Frontal cortex (tissue), 4 donors: ENCODE measurements at places on chromosomes 3 and 15. TPM values are rescaled to one million over a fixed set of nuclear protein-coding genes. Genes with fewer than 3 reads are reported as not detected.
A peak's percentile ranks its signal among the peaks of the same experiment; 100 is the strongest.

DNA sequence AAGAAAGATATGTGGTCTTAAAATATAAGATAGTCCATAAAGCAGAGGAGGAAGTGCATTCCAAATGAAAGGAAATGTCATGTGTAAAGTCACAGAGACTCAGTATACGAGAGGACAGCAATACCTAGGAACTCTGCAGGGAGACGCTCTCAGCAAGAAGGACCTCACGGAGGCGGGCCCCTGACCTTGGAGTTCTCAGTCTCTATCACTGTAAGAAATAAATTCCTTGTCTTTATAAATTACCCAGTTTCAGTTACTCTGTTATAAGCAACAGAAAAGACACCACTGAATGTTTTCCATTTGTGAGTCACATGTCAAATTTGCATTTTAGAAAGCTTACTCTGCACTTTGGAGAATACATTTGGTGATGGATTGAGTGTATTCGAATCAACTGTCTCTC lies 140.6 kb downstream of the GBE1 start:
- DNase-seq = no peak

GRCh38 chr3:14452740-14453710 lies 50.6 kb downstream of the SLC6A6 start:
- peak; percentile 71 for DNase-seq

DNA sequence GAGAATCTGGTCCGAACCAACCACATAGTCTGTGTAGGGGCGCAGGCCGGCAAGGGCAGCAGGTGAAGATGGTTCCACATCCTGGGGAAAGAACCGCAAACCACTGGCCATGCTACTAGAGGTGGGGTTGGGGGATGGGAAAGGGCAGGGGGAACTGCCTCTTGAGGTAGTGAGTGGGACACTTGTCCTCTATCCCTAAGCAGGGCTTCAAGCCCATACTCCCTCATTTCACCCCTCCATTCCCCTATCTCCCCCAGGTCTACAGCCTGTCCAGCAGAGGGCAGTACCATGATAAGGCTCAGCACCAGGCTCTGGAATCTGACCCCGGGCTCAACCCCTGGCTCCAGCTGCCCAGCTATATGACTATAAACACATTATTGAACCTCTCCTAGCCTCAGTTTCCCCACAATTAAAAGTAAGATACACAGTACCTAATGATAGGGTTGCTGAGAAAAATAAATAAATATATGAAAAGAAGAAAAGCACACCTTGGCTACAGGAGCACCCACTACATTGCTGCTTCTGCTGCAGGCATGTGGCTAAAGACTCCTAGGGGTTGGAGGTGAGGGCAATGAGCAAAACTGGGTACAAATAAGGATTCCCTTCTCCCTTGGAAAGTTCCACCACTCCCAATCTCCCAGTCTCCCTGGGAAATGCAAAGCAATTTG lies 6.3 kb downstream of the GORASP1 start:
- no peak for DNase-seq

- DNase-seq = no peak
Measured at GRCh38 chr3:183807881-183808280, 17.5 kb downstream of the MAP6D1 start.

ZNF662 gene
- 16.7 TPM for total RNA-seq

PTH1R gene
- total RNA-seq = 2.0 TPM

DNA sequence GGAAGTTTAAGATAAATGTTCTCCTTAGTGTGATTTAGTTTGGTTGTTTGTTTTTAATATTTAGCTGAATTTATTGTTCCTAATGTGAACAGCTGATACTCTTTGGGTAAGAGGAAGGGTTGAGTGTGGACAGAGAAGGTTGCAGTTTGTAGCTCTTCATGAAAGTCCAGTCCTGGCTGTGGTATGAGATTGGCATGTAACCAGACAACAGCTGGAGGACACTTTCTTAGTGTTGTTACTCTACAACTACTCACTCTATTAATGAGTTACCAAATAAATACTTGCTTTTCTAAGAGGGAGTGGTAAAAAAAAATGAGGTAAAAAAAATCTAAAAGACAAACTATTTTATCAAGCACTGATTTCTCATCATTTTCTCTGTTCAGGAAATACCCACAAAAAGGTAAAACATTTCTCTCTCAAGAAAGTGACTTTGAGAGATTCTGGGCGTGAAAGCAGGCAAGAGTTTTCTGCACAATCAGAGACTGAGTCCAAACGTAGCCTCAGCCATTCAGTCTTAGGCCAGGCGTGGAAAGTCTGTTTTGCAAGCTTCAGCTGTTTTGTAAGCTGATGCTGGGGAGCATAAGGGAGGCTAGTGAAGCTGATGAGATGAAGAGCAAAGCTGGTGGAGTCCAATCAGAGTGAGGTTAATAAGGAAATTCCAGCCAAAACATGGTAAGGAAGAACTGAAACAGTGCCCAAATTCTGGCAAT lies 138.5 kb upstream of the ARPP21 start:
- DNase-seq = no peak

GRCh38 chr3:100988080-100988479 lies 5.1 kb downstream of the ABI3BP start:
- DNase-seq = no peak

DNA sequence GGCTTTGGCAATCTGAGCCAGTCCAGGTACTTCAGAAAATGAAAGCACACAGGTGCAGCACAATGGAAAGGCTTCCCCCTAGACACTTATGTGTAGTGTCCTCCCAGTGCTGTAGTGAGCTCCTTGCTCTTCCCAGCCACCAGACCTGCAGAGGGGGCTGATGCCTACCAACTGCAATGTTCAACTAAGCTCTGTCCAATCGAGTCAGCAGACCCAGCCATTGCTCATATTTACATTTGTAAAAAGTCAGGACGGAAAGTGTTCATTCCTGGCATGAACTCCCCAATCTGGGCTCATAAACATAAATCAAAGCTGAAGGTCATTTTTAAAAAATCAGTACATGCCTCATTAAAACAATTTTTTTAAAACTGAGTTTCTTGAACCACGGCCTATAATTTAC lies 73.0 kb downstream of the FOXP1 start:
- DNase-seq = no peak

- DNase-seq = peak; percentile 71
Measured at GRCh38 chr15:78810362-78811123, 721 bp downstream of the ADAMTS7 start.

- no peak for DNase-seq
Measured at GRCh38 chr3:85864896-85865295, 906.1 kb downstream of the CADM2 start.

- DNase-seq = no peak
Measured at GRCh38 chr3:30512576-30512975, 93.8 kb upstream of the TGFBR2 start.

DNA sequence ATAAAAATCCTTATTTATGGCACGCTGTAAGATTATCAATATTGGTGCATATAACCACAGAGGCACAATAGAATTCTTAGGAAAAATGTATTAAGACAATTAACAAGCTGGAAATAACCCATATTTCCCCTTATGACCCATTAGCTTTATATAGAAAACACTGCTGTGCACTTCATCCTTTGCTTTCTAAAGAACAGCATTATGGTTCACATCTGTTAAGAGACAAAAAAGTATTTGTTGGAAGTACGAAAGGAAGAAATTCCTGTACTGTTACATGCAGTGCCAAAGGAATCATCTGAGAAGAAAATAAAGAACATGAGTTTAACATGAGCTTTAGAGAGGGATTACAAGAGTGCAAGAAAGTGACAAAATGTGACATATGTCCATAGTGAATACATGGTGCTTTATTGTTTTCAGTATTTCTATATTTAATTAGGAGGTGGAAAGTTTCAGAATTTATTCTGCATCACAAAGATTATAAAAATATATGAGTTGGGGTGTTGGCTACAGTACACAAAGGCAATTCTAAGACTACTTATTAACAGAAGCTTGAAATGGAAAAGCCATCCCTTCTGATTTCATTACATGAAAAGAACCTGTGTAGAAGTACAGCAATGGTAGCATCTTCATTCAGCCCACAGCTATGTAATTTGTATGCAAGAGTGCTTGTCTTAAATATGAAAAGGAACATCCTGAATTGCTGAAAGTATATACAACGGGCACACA lies 6.8 kb downstream of the UBE3A start:
- DNase-seq = no peak

- no peak for DNase-seq
Measured at GRCh38 chr3:115792206-115792955, 169.1 kb downstream of the GAP43 start.

DNA sequence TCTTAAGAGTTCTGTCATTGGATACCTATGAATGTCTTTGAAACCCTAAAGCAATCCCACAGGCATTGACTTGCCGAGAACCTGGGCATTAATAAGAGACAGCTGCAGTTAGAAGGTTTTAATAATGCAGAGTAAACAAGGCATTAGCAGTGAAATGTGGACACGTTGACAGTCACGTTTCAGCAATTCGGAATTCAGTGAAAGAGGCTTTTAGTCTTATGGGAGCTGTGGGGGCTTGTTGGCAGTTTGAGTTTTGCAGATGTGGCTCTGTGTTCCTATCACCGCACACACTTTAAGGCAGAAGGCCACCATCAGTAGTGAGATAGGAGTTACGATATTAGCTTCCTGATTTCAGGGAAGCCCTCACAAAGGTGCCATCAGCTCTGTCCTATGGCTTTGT lies 145.2 kb upstream of the NUDT16 start:
- no peak for DNase-seq

DNA sequence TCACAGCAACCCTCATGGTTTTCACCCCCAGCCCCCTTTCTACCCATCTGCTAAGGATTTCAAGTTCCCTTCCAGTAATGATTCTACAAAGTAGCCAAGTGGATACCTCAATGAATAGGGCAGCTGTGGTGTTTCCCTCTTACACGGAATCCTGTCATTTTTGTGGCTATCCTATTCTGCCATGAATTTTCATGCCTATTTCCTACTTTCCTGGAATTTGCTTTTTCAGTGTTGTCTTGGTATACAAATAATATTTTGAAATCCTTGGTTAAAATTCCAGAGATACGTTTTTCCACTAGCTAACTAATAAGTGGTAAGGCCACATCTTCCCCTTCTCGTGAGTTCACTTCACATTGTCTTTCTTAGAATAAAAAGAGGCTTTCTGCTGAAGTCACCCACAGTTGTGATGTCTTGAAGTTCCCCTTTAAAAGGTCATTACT lies 7.5 kb downstream of the ADPRH start:
- no peak for DNase-seq

DNA sequence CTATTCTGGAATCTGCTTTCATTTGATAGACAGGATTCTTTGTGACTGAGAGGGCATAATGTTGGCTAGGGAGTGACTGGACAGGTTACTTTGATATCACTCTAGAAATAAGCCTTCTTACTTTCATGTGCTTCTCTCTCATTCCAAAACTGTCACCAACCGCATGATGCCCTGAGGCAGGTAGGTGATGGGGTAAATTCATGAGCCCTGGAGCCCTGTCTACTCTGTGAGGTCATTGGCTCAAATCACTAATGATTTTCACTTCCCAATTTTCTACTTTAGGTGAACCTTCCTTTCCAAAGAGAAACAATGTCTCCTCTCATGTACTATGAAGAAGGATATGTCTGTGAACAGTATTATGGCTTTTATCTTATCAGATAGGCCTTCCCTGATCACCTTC lies 596.7 kb downstream of the TUSC7 start:
- no peak for DNase-seq

DNA sequence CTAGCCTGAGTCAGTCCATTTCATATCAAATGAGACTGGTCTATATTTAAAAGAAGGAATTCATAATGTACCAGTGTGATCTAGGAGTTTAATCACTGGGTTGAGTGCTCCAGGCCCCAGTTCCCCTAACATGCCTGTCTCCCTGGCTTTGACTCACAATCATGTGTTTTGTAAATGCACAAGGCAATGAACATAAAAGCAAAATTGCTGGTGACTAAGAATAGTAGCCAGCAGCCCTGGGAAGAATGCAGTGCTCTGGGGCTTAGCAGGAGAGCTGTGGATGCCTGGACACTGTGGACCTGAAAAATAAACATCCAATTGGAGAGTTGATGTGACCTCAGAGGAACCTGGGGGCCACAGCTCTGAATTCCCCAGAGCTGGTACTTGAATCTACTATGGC lies 50.3 kb downstream of the SYNPR start:
- no peak for DNase-seq

RNF7 gene
- 39.9 TPM for total RNA-seq

C3orf85 gene
- not detected for total RNA-seq

DNA sequence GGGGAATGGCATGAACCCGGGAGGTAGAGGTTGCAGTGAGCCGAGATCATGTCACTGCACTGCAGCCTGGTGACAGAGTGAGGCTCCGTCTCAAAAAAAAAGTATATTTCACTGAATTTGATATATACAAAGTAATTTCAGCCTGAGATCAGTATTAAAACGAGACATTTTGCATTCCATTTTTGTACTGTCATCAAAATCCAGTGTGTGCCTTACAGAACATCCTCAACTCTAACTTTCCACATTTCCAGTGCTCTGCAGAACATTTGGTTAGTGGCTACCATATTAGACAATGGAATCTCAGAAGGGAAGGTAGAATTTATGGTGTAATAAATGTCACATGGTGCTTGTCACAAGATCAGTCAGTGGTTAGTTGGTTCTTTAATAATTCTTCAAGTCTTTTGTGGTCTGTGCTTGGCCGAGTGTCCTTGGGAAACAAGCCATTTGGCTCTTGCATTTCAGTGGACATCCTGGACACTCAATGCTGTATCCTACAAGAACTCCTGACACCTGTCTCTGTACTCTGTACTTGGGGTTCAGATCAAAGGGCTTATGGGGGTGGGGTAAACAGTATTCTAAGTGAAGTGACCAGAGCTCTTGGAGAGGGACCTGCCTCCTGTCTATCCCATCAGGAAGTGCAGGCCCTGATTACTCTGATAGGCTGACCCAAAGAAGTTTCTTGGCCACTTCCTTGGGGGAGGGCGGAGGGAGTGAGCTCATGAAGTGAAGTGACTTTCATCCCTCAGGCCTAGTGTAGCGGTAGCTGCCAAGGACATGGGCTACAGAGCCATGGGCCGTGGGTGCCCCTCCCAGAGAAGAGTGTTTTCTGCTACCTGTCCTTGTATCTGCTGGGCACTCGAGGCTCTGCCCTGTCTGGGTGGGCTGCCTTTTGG lies 3.7 kb downstream of the ACVR2B start:
- no peak for DNase-seq

- no peak for DNase-seq
Measured at GRCh38 chr15:25894371-25894902, 31.3 kb upstream of the ATP10A start.

GREM1 gene
- 2.4 TPM for total RNA-seq

GRCh38 chr15:76382987-76383728 lies 46.6 kb downstream of the ISL2 start:
- DNase-seq = no peak

GRCh38 chr3:58325525-58325992 lies 7.1 kb upstream of the PXK start:
- DNase-seq = no peak

DNA sequence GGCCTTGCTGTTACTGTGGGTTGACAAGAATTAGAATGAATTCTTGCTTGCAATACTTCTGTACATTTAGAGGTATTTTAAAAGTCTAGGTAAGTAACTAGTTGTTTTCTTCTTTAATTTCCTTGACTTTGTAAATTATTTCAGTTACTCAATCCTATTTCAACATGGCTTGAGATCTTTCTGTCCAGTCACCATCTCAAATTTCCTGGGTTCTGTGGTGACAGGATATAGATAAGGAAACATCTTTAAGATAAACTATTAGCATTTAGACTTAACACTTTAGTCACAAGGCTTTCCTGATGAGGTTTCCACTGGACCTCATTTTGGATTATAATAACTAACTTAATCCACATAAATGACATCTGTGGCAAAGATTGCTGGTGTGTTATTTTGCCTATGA lies 195.9 kb upstream of the DPH6 start:
- DNase-seq = no peak

GRCh38 chr3:136142592-136142991 lies 53.5 kb downstream of the MSL2 start:
- DNase-seq = no peak

TMC3 gene
- under 0.01 TPM for total RNA-seq

- no peak for DNase-seq
Measured at GRCh38 chr15:82832601-82833361, 23.4 kb downstream of the WHAMM start.
